ENCODE measurements at places on chromosomes 12 and 14.

GRCh38 chr14:93008381-93008780 lies 85.4 kb downstream of the CHGA start:
- DNase-seq: no peak

DNA sequence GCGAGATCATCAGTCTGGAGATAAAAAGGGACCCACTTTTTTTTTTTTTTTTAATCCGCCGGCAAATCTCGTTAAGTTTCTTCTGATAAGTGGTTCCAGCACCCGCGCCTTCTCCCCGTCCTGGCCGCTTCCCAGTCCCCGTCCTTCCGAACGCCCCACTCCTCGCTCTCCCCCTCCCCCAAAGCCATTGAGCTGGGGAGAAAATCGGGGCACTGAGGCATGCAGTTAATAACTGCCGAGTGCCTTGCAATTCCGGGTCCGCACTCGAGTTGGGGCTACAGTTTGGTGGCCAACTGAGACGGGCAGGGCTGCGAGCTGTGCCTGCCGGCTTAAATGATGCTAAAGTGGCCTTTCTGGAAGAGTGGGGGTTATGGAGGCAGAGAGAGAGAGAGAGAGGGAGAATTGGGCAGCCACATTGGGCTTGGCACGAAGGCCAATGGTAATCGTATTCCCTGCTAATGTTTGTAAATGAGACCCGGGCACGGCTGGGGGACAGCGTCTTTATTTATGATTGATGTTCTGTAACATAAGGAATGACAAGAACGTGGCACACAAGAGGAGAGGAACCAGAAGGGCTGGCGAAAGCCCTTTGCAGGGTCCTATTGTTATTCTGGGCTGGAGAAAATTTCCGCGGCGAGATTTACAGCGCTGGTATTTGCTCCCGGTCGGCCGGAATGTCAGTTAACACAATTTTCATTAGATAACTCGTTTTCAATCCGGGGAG lies 115.4 kb upstream of the MYL2 start:
- no peak for DNase-seq

- no peak for DNase-seq
Observed at GRCh38 chr12:60616400-60616799, 1020.6 kb downstream of the SLC16A7 start.

DNA sequence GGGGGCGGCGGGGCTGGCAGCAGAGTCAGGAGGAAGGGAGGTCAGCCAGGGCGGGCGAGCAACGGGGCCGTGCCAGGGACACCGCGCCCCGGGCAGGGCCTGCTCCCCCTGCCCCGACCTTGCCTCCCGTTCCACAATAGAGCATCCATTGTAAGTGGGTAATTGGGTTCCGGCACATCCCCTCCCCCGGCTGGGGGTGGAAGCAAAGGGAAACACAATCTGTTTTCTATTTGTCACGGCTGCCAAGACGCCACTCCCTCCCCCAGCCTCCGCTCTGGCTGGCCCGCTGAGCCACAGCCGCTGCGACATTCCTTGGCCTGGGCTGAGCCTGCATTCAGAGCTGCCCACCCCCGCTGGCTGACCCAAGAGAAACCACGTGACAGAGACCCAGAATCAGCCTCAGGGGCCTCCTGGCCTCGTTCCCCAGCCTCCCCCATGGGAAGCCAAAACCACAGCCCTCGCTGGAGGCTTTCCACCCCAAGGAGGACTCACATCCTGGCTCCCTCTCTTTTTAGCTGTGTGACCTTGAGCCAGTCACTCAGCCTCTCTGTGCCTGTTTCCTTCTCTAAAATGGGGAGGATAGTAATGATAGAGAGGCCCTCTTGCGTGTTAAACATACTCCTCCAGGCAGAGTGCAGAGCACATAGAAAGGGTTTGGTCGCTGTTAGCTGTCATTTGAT lies 117.6 kb downstream of the SCARB1 start:
- peak; percentile 38 for DNase-seq

GRCh38 chr14:90140956-90141316 lies 79.1 kb downstream of the KCNK13 start:
- DNase-seq: no peak

- no peak for DNase-seq
Observed at GRCh38 chr12:82225871-82226270, 132.3 kb downstream of the CCDC59 start.

GRCh38 chr12:510071-510825 lies 50.5 kb downstream of the B4GALNT3 start:
- DNase-seq: no peak

DNA sequence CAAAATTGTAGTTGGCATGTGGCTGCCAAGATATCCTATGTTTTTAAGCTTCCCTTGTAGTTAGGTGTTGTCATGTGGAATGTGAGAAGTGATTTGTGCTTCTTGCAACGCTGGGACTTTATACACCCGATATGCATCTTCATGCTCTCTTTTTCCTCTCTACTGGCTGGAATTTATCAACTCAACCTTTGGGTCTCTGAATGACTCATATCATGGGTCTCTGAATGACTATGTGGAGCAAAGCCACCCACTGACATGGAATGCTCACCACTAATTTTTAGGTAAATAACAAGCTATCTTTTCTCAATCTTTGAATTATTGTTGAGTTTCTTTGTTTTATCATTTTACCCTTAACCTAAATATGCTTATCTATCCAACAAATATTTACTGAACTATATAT lies 144.6 kb downstream of the ATP23 start:
- no peak for DNase-seq

DNA sequence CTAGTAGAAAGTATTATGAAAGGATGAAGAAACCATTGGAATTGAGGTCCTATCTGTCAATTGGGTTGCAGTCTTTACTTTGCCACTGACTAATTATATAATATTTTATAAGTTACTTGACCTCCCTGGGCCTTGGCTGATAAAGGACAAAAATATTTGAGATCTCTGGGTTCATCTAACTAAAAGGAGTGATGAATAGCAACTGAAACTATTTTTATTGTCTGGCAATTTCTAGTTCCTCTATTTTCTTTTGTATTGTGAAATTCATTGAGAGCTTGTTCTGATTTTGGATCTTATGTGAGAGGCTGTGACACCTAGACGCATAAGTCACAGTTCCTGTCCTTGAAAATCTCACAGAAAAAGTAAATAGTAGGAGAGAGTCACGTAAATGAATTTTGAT lies 415.7 kb upstream of the ATP2B1 start:
- no peak for DNase-seq

DNA sequence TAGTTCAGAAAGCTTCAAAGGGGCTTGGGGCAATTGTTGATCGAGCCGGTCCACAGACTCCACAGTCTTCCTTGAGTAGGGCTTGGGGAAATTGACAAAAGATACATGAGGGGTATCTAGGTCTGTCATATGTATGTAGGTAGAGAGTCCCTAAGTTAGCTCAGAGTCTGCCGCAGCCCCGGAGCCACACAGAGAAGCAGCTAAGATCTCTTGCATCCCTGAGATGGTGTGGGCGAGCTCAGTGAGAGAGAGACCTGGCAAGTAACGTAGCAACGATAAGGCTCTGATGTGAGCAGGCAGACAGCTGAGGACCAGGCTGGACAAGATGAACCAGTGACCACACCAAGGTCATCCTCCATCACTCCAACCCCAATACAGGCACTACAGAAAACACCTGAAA lies 297.6 kb downstream of the TMEM132D start:
- DNase-seq: no peak

GRCh38 chr12:18468246-18469075 lies 207.1 kb downstream of the PIK3C2G start:
- no peak for DNase-seq

DNA sequence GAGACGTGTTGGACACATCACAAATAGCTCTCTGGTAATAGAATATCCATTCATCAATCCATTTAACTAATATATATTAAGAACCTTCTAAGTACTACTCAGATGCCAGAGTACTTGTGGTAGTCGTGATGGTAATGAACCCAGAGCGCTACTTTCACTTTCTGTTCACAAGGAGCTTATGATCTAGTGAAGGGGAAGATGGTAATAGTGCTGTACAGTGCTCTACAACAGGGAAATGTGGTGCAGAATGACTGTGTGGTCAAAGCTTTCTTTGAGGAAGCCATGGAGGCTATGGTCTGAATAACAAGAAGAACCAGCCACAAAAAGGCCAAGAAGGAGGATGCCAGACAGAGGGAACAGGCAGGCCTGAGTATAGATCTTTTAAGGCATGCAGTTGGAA lies 212.0 kb downstream of the PTPRO start:
- DNase-seq: no peak

GRCh38 chr14:39474416-39474911 lies 42.2 kb upstream of the FBXO33 start:
- no peak for DNase-seq

GRCh38 chr12:131500564-131500963 lies 210.3 kb upstream of the SFSWAP start:
- no peak for DNase-seq

GRCh38 chr12:68113644-68114043 lies 45.9 kb downstream of the IFNG start:
- peak; percentile 45 for DNase-seq

GRCh38 chr14:61663312-61663979 lies 31.9 kb upstream of the HIF1A start:
- no peak for DNase-seq

DNA sequence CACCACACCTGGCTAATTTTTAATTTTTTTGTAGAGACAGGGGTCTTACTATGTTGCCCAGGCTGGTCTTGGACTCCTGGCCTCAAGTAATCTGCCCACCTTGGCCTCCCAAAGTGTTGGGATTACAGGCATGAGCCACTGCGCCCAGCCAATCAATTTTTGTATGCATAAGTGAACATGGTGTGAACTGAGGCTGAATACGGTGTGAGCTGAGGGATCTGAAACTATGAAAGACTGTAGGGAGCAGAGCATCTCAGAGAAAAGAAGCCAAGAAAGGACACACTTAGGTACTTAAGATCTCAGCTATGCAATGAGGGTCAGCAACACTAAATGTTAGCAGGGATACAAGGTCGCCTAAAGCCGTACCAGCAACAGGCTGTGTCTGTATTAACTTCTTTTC lies 54.1 kb downstream of the KSR2 start:
- no peak for DNase-seq

DNA sequence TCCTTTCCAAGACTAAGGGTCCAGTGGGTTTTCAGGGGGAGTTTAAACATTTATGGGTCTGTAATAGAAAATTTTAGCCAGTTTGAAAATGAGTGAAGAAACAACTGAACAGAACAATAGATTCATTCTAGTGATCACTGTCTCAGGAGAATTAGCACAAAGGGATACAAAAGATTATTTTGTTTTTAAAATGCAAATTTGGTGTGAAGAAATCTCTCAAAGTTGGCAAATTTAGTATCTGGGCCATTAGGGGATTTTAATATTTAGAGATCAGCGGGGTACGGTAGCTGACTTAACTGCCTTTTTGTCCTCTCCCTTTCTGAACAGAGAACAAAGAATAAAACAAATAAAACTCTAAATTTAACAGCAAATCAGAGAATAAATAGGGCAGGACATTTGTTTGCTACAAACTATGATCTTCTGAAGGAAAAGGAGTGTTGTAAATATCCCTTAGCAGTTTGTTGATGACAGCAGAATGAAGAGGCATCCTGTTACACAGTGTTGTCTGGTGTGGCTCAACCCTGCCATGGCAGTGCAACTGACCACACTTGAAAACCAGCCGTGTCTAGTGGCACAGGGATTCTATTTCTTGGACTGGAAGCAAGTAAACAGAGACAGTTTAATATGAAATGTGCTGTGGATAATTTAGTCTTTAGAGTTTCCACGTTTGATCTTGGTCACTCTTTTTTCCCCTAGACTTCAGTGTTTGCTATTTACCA lies 46.3 kb upstream of the LRTM2 start:
- DNase-seq: no peak

- no peak for DNase-seq
Observed at GRCh38 chr12:130696379-130697100, 19.6 kb downstream of the RIMBP2 start.

DNA sequence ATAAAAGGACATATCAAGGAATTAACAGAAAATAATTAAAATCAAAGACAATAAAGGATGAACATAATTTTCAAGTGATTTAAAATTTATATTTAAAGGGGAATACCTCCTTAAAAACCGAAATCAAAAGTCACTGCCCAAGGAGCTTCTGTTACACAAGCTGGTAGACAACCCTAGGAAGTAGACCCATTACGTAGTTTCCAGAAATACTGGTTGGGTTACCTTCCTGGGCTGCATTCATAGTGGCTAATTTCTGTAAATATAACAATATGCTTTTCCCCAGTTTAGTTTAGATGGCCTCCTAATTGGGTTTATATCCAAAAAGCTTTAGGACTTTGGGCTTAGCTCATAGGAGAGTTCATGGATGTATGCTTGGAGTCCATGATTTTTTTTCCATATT lies 2.1 kb upstream of the EDDM3A start:
- DNase-seq: no peak

DNA sequence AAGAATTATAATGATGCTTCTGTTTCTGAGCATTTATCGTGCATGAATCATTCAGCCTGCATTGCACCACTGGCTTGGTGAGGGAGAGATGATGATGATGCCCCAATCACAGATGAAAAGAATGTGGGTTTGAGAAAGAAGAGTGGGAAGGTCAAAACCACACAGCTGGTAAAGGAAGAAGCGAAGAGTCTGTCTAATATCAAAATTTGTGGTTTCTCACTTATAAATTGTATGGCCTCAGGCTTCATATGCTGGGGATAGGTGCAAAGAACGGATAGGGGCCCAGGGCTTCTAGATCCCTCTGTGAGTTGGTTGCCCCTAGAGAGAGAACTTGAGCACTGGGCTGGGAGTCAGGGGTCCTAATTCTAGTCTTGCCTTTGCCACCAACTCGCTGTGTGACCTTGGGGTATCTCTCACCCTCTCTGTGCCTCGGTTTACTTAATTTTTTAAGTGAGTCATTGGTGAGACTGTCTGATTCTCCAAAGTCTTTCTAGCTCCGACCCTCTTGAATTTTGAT lies 2.2 kb downstream of the OASL start:
- DNase-seq: peak; percentile 27

DNA sequence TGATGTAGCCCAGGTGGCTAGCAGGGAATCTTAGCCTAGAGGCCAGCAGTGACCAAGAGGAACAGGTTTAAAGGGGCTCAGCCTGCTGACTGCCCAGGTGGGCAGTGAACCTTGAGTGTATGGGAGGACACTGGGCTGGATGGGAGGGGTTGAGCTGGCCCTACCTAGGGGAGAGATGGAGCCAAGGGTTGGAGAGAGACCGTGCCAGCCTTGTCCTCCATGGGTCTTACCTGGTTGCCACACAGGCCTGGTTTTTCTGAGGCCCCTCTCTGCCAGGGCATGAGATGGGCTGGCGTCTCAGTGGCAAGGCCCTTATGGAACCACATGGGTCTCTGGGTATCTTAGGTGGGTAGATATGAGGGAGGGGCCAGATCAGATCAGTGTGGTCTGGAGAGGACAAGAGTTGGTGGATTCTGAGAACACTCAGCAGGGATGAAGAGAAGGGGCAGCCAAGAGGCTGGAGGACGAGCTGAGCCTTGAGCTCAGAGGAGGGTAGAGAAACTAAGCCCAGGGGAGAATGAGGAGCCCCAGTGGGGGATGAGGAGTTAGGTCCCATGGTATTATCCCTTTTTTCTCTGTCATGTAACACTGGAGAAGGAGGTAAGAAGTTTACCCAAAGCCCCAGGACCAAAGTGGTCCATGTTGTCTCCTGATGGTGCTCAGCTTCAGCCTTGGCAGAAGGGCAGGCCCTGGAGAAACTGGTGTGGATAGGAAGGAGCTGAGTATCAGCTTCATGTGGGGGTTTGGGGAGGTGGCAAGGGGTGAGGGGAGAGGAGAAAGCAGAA lies 3.7 kb downstream of the GZMB start:
- no peak for DNase-seq

GRCh38 chr12:46963977-46964971 lies 115.1 kb upstream of the PCED1B start:
- no peak for DNase-seq

Measured in stimulated activated CD4-positive, alpha-beta T cell treated with anti-CD3 and anti-CD28 coated beads, Interleukin-4, amount 100 ng/mL, for 1 hour (primary cell).